Pons (tissue), 1 donor: ENCODE measurements at places on chromosomes 12 and 14.

- DNase-seq = no peak
Measured at GRCh38 chr12:111448266-111448830, 42.6 kb downstream of the SH2B3 start.

GRCh38 chr12:52673217-52673616, 7.0 kb downstream of the KRT1 start:
- peak; percentile 18 for DNase-seq

GRCh38 chr12:120680165-120680738, 6.7 kb upstream of the MLEC start:
- no peak for DNase-seq

DNA sequence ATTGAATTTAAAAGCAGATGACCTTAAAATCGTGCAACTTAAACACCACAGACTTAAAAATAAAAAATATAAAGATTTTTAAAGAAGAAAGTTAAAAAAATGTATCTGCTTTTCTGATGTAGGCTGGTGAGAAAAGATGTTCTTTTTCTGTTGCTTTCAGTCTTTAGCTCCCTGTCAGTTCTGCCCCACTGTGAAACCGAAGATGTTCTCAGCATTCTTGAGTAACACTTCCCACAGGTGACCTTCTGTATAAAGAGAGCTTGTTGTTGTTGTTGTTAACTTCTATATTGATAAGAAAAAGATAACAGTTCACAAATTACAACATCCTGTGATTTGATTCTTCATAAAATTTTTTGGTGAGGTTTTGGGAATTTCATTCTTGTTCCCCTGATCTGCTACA, 377.9 kb upstream of the RGS6 start:
- DNase-seq = no peak

GRCh38 chr12:29152981-29153630, 4.0 kb downstream of the FAR2 start:
- peak; percentile 51 for DNase-seq

- no peak for DNase-seq
Measured at GRCh38 chr14:77069551-77069950, 28.5 kb upstream of the CIPC start.

DNA sequence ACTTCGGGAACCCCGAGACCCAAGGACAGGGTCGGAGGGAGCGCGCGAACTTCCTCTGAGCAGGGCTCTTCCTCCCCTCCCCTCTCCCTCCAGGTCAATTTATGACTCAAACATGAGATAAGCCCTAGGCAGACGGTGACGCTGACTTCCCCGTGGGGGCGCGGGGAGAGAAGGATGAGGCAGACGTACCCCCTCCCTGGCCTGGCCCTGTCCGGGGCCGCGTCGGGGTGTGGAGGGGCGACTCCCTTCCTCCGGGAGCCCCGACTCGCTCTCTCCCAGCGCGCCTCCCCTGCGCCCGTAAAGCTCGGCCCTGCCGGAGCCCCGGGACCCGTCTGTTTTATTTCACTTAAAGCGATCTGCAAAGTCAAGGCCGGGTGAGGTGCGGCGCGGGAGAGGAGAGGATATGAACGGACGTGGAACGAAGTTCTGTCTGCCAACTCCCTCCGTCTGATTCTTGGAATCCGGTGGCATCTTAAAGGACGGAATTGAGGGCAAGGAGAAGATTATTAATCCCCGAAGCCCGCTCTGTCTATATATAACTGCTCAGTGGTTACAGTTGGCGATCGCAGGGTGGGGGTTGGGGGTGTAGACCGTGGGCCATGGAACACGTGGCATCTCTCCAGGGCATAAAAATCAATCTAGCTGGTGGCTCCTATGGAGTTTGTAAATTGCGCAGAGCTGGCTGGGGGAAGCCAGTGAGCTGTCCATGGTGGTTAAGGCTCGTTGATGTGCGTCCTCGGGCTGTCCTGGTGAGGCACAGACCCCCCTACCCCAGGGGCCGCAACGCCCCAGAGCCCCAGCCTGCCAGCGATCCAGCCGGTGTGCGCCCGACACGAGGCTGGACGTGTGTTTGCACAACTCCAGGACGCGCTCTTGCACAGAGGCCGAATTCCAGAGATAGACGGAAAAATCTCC, 2.9 kb upstream of the PTHLH start:
- no peak for DNase-seq

DNA sequence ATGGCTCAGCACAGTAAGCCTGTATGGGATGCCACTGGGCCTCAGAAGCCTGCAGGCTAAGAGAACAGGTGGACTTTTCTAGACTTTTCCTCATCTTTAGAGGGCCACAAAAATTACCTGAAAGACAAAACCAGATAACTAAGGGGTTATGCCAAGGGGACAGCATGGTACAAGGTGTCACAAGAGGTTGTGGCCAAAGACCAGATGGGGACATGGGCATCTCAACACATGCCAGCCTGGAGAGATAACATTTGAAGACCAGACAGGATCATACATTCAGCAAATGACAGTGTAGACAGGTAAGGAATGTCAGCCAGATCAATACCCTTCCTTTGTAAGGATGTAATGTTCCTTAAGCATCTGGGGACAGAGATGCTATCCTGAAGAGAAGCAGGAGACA, 8.9 kb upstream of the CRY1 start:
- DNase-seq = no peak

GRCh38 chr12:121565076-121565475, 15.7 kb downstream of the KDM2B start:
- DNase-seq = no peak

DNA sequence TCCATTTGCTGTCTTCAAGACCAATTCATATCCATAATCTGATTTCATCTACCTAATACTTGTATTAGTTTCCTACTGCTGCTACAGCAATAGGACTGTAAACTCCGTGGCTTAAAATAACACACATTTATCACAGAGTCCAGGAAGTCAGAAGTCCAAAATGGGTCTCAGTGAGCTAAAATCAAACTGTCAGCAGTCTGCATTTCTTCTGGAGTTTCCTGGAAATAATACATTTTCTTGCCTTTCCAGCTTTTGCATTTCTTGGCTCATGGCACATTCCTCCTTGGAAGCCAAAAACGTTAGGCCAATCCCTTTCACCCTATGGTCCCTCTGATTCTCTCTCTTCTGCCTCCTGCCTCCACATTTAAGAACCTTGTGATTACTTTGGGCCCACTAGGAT, 239.8 kb downstream of the PRKD1 start:
- no peak for DNase-seq

DNA sequence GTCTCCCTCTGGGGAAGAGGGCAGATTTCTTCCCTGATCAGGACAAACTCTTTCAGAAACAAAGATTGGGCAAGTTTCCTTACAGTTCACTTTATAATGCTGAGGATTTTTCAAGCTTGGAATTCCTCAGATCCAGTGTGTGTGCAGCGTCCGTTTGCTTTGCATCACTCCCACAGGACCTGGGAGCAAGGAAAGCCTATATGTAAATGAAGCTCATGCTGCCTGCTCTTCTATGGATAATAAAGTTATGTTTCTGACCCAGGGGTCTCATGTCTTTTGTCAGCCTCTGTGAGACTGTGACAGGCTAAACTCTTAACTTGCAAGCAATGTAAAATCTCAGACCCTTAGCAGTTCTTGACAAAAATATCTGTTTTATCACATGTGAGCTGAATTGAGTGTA, 41.6 kb downstream of the TRHDE start:
- no peak for DNase-seq

GRCh38 chr14:67276131-67276530, 34.9 kb downstream of the PALS1 start:
- DNase-seq = peak; percentile 76

GRCh38 chr12:5690240-5690639, 254.8 kb downstream of the ANO2 start:
- no peak for DNase-seq

DNA sequence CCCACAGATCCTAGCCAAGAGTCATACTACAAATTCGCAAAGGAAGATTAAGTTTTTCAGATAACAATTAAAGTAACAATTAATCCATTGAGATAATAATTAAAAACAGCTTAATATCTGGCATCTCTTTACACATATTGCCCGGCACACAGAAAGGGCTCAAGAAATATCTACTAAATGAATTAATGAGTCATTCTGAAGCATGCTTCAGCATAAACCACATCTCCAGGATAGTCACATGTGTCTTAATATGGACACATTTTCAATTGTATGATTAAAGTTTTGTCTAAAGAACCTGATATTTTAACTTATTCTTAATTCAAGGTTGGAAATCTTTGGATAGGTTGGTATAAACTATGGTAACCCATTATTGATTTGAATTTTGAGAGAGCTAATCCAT, 9.6 kb downstream of the ITPR2 start:
- no peak for DNase-seq

DNA sequence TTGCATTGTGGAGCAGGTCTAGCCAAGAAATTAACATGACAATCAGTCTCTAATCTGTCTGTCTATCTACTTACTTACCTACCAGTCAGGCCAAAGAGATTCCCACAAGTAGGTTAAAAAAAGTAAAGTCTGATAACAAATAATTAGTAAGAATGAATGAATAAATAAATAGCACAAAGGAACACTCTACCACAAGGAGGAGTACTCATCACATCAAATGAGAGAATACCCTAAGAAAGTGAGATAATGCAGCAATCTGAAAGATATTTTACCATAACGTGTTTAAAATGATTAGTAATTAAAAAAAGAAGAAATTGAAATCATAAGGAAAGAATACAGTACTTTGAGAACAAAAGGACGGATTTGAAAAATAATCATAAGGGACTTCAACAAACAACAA, 187.2 kb downstream of the SYNE2 start:
- no peak for DNase-seq

DNA sequence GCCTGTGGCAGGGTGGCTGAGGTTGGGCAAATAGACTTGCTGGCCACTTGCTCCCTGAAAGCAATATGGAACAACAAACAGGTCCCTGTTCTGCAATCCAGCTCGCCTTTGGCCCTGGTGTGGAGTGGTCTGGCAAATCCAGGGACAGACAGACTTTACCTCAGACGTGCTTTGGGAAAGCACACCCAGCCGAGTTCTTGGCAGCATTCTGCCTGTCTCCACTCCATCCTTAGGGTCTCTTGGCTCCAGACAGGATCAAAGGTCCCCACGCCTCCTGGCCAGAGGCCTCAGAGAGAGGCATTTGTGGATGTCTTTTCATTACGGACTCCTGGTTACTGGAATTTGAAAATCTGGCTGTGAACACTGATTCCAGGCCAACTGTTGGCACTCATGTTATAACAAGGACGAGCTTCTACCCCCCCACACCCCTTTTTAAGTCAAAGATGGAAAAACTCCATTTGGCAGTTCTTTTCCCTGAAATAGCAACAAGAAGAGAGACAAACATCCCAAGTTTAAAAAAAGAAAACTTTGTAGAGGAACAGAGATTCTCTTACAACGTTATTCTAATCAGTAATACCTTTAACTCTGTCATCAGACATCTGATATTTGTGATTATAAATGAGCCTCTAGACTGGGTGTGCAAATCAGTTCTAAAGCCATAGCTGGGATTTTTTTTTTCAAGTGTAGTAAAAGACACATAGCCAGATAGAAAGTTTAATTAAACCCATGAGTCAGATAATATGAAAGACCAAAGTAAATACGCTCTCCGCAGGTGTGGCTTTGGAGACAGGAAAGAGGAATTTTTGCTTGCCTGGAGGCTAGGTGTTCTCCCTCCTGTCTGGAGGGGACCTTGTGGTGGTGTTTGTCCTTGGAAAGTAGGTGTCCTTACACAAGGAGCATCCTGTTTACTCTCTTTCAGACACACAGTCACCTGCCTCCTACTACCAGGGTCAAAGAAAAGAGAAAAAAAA, 60.7 kb downstream of the GALNT8 start:
- DNase-seq = peak; percentile 61

DNA sequence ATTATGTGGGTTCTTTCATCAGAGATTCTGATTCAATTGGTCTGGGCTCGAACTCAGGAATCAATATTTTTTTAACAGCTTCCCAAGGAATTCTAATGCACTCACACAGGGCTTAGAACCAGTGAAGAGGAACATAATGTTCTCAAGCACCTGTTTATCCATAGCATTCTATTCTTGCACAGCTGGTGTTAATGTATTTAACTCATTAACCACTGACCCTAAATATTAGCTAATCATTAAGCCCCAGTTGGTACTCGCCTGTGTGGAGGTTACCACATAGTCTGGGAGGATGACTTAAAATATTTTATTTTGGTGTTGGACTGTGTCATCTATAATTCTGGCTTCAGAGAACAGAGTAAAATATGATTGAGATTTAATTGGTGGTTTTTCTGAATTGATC, 45.3 kb downstream of the LRP6 start:
- no peak for DNase-seq

DNA sequence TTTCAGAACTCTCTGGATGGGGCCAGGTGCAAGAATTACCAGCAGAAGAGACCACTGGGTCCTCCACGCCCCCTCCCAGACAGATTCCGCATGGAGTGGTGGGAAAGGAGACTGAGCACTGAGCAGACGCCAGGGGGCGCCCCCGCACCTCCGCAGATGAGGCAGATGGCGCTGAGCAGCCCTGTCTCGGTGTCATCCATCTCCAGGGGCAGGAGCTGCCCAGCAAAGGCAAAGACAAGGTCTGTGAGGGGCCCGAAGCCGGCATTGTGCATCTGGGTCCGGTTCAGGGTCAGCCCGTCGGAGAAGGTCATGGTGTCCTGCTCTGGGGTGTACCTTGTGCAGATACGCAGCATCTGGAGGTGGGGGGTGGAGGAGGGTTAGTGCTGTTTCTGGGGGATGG, 6.3 kb upstream of the ITGB7 start:
- peak; percentile 68 for DNase-seq

- DNase-seq = no peak
Measured at GRCh38 chr12:53145383-53146260, 34.9 kb upstream of the ZNF740 start.

DNA sequence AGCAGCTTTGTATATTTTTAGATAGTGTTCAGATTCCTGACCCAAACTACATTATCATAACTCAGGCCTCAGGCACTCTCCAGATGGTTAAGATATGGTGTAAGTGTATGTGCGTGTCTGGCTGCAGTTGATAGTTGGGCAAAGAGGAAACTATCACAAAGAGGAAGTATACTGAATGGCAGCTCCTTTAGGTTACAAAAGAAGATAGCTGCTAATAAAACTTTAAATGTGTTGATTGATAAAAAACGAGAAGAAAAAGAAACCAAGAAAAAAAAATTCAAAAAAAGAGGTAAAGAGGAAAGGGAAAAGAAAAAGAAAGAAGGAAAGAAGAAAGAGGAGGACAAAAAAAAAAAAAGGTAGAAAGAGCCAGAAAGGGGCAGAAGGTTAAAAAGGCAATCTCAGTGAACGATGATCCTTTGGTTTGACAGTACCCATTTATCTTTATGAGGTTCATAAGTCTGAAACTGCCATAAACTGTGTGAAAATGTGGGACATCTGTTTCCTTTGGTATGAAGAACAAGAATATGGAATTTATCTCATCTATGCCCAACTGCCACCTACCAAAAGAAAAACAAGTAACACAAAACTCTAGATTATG, 42.2 kb downstream of the TAOK3 start:
- peak; percentile 42 for DNase-seq
